ENCODE measurements at places on chromosomes 13 and 19.

DNA sequence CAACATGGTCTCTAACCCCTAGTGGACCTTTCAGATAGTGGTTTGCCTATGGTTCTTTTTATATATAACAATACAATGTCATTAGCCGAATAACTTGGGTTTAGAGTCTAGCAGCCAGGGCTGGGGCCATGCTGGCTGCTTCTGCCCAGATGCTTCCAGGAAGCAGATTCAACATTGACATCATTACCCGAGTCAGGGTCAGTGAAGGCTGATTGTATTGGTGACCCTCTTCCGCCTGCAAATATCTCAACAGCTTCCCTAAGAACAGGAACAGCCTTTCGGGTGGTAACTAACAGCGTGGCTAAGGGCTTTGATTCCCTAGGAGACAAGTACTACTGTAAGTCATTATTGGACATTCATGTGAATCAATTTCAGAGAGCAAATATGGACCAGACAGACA is 476.4 kb downstream of the UQCRFS1 start:
- no peak for DNase-seq

DNA sequence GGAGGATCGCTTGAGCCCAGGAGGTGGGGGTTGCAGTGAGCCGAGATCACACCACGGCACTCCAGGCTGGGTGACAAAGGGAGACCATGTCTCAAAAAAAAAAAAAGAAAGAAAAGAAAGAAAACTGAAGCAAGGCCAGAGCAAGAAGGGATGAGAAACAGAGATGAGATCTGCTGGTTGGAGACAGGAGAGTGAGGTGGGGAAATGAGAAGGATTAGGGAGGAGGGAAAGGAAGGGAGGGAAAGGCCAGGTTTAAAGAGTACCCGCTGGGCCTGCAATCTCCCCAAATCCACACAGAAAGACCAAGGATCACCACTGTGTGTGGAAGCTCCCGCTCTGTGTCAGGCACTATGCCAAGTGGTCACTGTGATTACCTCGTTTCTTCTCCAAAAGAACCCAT is 16.3 kb upstream of the LYPD3 start:
- no peak for DNase-seq

DNA sequence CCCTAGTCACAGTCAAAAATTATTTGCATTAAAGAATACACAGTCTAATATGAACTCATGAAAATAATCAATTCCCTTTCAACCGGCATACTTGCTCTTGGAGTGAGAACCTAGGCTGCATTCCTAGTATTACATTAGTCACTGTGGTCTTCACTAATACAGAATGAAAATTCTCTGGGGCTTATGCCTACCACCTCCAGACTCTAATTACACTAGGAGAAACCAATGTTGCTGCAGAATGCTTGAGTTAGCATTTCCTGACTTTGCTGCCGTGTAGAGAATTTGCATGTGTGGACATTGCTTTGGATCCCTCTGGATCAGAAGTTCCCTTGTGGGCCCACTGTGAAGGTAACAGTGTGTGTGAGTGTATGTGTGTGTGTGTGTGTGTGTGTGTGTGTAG is 87.8 kb downstream of the CCNA1 start:
- DNase-seq = no peak

DNA sequence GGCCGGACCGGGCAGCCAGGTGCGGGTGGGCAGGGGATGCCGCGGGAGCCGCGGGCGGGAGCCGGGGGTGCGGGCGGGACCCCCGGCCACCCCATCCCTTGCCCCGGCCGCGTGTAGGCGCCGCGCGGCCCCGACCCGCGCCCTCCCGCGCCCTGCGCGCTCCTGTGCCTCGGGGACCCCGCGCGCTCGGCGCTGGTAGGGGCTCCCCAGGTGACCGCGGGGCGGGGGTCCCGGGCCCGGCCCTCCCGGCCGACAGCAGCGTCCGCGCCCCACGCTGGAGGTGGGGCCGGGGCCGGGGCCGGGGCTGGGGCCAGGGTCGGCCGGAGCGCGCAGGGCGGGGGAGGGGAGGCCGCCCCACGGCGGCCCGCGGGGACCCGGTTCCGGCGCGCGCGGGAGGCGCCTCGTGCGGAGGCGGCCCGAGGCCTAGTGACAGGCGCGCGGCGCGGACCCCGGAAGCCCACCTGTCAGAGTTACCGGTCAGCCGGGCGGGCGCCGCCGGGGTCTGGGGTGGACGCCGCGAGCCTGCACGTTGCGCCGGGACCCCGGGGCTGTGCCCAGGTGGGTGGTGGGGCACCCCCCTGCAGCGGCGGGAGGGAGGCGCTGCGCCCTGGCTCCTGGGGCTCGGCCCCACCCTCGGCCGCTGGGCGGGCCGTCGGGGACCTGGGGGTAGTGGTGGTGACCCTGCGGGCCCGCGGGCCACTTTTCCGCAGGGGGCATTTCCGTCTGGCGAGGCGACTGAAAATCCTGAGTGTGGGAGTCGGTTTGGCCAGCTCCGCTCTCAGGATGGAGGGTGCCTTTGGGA is 518 bp downstream of the TFDP1 start:
- no peak for DNase-seq

- DNase-seq = no peak
Observed at GRCh38 chr13:27622102-27622820, 569 bp downstream of the POLR1D start.
